Astrocyte (in vitro differentiated cells and primary cell): ENCODE measurements at places on chromosomes 2 and 18. TPM values are rescaled to one million over a fixed set of nuclear protein-coding genes. Genes with fewer than 3 reads are reported as not detected.

GRCh38 chr18:56296381-56296780 is 342.0 kb downstream of the TXNL1 start:
- DNase-seq = no peak

Gene COL4A4
- 0.36 and 0.62 TPM in 2 replicates for total RNA-seq

Gene MYCN
- 2.1 and 2.6 TPM in 2 replicates for total RNA-seq

Gene HTR2B
- total RNA-seq = 0.27 TPM in 1 of 2 replicates, not detected in the other

DNA sequence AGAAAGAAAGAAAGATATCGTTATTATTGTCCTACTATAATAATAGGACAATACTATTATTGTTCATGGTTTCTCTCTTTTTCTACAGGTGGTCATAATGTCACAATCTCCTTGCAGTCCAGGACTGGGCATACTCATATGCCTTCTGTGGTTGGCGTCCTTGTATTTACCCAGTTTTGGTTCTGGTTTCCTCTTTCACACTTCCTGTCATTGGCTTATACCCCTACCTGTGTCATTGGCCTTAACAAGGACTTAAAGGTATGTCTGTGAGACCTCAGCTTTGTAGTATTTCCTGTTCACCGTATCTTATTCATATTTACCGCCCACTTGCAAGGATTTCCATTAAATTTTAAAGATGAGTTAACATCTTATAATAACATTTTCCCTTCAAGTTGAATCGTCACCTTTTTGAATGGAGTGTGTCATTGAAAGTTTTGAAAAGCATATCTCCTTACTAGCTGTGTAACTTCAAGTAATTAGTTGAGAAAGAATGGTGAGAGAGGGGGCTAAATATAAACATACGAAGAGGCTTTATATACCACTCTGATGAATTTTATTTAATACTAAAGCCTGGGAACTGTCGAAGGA is 36.5 kb upstream of the HTR2B start:
- no peak for DNase-seq

Gene SP9
- not detected in 2 replicates for total RNA-seq

Gene TEKT4
- not detected in 2 replicates for total RNA-seq

Gene RAPGEF4
- total RNA-seq = 0.62 and 1.1 TPM in 2 replicates

- no peak for DNase-seq
Observed at GRCh38 chr2:215811003-215811402, 202.3 kb downstream of the MREG start.

Gene REG1A
- total RNA-seq = not detected in 2 replicates

DNA sequence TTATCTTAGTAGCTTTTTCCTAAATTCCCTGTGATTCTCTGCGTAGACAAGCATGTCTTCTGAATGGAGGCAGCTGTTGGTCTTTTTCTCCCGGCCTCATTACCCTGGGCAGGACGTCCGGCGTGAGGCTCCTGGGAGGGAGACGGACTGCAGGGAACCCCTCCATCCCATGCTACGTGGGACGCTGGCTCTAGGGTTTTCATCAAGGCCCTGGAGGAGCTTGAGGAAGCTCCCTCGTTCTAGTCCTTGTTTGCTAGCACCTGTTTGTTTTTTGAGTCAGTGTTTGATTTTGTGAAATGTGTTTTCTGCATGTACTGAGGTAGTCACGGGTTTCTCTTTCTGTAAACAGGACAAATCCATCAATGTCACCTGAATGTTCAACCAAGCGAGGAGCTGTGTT is 99.3 kb upstream of the TMEM18 start:
- no peak for DNase-seq

DNA sequence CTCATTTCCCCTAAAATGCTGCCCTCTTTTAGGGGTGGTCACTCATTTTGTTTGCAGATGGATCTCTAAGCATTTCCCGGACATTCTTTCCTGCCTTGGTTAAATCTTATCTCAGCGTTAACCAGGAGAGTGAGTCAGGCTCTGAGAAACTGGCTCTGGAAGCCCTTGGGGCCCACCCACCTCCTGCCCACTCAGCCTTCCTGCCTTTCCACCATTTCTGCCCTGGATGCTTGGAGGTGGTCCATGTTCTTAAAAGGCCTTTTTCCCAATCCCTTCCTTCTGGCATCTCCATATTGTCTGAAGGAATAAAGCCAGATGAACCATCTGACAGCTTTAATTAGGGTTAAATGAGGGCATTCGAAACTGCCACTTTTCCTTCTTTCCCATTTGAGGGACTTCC is 9.5 kb downstream of the HK2 start:
- peak; percentile 86 for DNase-seq
